ENCODE measurements at places on chromosomes 5 and 9. TPM values are rescaled to one million over a fixed set of nuclear protein-coding genes. Genes with fewer than 3 reads are reported as not detected.

DNM1 gene
- total RNA-seq: 106 TPM

SLC6A3 gene
- 1.5 TPM for total RNA-seq

NSG2 gene
- not detected for total RNA-seq

DDX31 gene
- total RNA-seq: 25.5 TPM

PCDHA7 gene
- 0.07 TPM for total RNA-seq

SWI5 gene
- total RNA-seq: 42.0 TPM

SPINK7 gene
- not detected for total RNA-seq

GARNL3 gene
- 3.3 TPM for total RNA-seq

PCDHB15 gene
- total RNA-seq: 0.05 TPM

Measured in A549 treated with dexamethasone at 1 μM for 4 hours (cell line).